ENCODE measurements at places on chromosomes 5 and 9.

- no peak for DNase-seq
Observed at GRCh38 chr9:71268871-71269635, 147.6 kb upstream of the TRPM3 start.

- DNase-seq = no peak
Observed at GRCh38 chr5:154701181-154701580, 54.0 kb upstream of the LARP1 start.

DNA sequence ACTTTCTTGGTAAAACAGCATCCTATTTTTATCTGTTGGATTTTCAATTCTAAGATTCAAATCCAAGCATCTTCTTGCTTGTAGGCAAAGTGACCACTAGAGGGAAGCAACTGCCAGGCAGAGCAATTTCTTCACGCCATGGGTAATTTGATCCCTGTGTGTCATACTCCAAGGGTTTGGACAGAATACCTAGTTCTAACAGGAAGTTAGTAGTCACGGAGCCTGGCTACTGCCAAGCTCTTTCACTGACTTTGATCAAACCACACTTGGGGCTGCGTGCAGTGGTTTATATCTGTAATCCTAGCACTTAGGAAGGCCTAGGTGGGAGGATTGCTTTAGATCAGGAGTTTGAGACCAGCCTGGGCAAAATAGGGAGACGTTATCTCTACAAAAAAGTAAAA, 473.6 kb upstream of the TNC start:
- DNase-seq = no peak

DNA sequence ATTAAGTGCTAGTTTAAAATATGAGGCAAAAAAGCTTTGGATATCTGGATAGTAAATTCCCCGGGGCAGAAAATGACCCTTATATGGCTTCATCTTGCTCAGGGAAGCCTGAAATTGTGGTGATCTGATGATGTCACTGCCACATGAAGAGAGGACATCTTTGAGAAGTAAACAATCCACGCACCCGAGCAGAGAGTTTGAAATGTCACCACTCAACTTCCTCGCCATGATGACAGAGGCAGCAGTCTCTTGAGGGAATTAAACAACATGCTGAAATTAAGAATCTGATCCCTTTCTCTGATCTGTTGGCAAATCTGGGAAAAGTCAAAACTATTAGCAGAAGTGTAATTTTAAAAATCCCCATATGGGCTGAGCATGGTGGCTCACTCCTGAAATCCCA, 110.0 kb downstream of the TLE1 start:
- no peak for DNase-seq

DNA sequence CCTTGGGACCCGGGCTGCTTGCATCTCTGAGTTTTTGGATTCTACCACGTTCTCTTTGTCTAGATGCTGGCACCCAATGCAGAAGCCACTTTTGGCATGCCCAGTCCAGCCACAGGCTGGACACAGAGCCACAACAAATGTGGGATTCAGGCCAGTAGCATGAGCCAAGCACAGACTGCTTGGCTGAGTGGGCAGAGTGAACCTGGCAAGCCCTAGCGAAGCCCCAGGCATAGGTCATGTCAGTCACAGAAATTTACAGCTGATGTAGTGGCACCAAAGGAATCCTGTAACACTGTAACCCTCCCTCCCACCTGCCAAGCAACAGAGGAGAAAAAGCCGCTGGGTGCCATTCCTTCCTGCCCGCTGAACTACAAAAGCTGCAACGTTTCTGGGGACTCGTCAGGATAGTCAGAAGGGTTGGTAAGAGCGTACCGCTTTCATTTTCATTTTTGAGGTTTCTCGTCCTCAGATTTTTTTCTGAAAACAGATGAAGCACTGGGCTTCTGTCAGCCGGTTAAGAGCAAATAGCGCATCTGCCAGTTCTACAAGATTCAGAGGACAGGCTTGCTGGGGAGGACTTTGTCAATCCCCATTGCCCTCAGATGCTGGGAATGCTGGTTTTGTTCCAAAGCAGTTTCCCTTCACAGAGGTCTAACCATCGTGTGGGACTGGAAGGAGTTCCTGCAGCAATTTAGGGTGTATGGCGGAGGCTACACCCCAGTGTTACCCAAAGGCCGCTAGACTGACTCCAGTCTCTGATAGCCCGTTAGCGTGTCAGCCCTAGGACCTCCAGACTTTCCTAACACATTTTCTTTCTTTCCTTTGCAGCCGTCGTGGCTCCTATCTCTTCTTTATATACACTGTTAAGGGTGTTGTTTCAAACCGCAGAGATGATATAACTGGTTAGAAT, 399.0 kb downstream of the HTR1A start:
- DNase-seq = no peak

- peak; percentile 14 for DNase-seq
Observed at GRCh38 chr5:60959156-60959555, 14.2 kb downstream of the NDUFAF2 start.

DNA sequence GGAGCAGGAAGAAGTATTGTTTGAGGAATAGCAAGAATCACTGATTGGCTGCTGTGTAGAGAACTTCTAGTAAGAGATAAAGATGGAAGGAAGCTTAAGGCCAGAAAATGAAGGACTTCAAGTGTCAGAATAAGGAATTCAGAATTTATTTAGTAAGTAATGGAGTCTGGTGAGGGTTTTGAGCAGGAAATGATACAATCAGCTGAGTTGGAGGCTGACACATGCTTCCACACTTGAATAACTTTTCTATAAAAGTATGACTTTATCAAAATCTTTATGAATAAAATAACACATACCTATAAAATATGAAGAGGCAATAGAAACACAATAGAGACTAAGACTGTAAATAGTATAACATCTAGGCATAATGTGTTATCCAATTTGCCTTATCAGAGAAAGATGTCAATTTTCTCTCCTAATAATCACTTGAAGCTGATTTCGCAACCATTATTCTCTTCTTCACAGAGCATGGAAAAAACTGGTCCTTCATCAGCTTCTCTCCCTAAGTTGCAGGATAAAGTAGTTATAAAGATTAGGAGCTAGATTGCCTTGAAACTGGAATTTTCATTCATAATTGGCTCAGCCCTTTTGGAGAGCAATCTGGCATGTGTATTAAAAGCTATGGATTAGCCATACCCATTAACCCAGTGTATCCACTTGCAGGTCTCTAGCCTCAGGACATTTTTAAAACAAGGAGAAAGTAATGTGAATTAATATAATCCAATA, 143.4 kb downstream of the ZNF608 start:
- no peak for DNase-seq

- DNase-seq = no peak
Observed at GRCh38 chr5:120613729-120614128, 149.6 kb downstream of the PRR16 start.

DNA sequence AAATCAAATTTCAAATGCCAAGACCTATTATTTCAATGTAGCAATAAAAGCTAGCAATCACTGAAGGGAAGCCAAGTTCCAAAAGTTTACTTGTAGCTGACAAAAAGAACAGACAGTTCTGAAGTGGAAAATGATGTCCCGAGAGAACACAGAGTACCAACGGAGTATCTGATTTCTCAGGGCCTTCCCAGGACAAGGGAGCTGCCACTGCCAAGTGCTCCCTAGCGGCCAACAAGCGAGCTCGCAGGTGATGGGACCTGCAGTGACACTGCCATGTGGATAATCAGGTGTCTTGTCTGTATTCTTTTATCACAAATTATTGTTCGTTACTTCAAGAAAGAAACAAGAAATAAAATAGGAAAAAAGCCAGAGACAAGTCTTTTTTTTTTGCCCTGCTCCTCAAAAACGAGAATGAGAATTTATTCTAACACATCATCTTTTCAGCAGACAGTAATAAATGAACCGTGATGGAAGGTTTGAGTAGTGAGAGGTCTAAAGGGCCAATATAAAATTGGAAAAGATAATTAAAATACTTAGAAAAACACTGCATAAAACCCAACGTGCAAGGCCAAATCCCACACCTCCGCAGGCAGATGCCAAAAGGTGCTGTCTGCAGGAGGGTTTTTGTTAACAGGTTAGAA, 159.4 kb downstream of the MYO10 start:
- DNase-seq = no peak

DNA sequence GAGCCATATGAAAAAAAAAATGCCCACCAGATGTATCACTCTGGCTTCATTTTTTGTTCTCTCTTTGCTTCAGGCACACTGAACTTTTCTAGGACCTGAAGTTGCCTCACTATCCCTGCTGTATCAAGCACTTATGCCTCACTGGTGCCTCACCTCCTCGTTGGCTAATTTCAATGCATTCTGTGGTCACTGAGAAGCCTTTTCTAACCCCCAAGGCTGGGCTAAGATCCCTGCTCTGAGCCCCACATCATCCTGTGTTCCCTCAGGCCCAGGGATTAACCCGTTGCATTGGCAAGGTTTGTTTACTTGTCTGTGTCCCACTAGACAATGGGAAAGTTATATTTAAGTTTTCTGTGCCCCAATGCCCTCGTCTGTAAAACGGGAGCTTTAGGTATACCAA, 362.7 kb downstream of the OSTF1 start:
- DNase-seq = no peak

DNA sequence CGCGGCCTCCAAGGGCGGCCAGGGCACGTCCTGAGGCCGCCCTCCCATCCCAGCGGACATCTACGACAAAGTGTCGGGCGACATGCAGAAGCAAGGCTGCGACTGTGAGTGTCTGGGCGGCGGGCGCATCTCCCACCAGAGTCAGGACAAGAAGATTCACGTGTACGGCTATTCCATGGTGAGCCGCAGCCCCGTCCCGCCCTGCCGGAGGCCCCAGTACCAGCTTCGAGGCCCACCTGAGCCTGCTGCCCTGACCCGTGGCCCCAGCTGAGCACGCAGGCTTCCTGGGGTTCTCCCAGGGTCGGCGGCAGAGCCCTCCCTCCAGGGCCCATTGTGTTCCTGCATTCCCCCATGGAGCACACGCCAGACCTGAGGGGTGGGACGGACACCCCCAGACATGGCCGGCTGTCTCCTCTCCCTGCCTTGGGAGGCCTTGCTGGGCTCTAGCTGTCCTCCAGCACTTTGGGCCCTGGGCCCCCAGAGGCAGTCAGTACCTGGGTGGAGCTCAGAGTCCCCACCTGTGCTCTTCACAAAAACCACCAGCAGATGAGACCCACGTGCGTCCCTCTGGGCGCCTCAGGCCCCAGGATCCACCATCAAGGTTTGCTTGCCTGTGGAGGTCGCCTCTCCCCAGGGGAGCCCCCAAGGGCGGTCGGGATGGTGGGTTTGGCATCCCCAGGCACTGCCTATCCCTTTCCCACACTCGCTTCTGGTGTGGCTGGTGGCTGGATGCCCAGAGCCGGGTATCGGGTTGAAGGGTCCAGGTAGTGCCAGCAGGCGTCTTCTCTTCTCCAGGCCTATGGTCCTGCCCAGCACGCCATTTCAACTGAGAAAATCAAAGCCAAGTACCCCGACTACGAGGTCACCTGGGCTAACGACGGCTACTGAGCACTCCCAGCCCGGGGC, 1.0 kb downstream of the PHPT1 start:
- no peak for DNase-seq

GRCh38 chr5:124744170-124744971, 2.1 kb downstream of the ZNF608 start:
- no peak for DNase-seq

DNA sequence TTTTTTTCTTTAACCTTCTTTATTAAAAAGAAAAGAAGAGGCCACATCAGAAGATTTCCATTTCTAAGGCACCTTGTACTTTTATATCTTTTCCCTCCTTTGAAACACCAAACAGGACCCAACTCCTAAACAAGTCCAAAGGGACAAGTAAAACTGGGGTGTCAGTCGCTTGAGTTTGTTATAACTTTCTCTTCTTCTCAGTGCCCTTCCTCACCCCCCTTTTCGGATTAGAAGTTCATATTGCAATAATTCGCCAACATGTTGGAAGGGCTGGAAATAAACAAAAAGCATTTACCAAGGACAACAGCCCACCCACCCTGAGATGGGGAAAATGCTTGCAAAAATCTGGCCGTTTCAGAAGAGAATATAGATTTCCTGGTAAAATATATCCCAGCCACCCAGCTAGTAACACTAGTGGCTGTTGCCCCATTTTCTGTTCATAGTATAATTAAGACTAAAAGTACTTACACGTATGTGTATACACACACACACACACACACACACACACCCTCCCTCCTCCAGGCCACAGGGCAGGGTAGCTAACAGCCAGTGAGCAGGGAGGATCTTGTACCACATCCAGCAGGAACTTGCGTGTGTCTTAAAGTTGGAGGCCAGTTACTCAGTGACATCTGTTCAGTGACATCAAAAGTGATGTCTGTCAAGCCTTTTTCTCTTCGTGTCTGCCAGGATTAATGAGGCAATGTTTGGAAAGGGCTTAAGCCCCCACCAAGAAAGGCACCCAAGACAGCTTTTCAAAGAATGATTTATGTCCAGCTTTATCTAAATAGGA, 149.1 kb upstream of the KLF4 start:
- no peak for DNase-seq

DNA sequence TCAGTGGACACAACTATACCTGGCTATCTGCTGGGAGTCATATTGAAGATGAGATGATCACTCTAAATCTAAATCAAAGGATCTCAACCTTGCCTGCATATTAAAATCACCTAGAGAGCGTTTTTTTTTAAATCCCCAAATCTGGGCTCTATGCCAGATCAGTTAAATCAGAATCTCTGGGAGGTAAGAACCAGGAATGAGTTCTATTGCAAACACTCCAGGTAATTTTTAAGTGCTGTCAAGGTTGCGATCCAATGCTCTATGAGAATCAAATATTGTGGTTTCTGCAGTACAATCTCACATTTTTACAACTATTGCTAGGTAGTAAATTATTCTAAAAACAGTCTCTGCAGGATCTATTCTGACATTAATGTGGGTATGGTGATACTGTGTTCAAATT, 202.3 kb upstream of the OR13F1 start:
- DNase-seq = no peak

DNA sequence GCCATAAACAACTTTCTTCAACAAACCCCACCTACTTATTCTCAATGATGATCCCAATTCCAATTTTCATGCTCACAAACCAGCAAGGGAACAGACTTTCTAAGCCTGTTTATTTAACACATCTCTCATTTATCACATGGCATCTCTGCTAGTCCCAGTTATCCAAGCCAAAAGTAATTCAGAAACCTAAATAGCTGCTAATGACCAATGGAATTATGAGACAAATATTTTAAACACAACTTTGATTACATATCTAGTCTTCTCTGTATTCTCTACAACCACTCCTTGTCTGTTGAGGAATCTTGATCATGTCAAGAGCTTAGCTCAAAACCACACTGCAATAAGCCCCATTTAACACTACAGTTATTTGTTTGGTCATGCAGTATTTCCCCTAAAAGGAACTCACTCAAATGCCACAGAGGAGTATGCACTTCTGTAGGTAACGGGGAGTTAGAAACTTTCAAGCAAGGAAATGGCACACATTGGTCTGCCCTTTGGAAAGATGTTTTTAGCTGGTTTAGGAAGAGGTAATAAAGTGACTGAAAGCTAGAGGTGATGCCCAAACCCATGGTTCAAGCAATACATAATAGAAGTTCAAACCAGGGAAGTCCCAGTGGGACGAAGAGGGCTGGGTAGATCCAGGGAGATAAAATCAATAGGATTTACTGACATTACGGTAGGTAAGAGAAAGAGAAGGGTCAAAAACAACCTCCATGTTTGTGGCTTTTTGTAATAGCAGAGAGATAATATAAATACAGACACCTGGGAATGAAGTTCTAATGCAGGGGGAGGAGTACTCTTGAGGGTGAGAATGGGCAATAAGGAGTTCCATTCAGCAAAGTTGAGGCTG, 42.1 kb upstream of the HTR4 start:
- no peak for DNase-seq
